ENCODE measurements at places on chromosomes 16 and 17.

GRCh38 chr17:76137351-76138233 lies 3.5 kb downstream of the FOXJ1 start:
- DNase-seq = no peak

DNA sequence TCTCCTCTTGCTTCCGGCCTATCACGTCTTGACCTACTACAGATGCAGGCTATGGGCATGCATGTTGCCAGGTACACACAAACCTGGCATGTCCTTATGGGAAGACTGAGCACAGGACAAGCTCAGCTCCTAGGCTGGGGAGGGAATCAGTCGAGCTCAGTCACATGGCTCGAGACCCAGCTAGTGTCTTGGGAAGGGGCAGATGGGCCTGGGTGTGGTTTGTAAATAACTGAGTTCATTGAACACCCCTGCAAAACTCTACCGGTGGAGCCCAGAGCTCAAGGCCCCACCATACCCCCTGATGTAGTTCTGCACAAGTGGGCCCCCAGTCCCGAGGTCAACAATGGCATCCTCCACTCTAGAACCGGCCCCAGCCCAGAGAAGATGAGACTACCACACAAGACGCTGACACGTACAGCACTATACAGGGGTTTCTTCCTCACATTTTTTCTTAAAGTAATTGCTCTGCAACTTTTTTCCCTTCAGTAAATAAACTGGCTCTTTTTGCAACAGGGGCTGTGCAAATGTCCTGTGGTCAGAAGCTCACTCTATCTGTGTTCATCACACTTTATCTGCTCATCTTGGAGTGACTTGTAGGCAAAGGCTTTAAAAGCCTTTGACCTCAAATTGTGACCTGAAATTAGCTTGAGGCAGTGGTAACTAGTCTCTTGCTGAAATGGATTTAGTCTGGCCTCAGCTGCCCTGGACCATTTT lies 22.9 kb downstream of the ZNHIT3 start:
- DNase-seq = no peak

- DNase-seq = no peak
These were observed 115.7 kb upstream of the IRX3 start for GRCh38 chr16:54402270-54402669.

- no peak for DNase-seq
These were observed 176.4 kb upstream of the GSE1 start for GRCh38 chr16:85436636-85437165.

DNA sequence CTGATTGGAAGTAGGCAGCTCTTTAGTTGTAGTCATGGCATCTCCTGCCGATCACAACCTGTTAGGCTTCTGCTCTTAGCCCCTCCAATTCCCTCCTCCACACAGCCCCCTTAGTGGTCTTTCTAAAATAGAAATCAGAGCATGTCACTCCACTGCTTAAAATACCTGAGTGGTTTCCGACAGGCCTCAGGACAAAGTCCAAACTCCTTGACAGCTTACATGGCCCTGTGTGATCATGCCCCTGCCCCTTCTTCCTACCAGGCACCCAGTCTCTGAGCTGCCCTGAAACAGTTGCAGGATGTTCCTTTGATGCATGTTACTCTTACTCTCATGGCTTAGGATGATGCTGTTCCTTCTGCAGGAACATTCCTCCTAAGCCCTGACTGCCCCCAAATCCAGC lies 147.3 kb downstream of the AATF start:
- DNase-seq = no peak

DNA sequence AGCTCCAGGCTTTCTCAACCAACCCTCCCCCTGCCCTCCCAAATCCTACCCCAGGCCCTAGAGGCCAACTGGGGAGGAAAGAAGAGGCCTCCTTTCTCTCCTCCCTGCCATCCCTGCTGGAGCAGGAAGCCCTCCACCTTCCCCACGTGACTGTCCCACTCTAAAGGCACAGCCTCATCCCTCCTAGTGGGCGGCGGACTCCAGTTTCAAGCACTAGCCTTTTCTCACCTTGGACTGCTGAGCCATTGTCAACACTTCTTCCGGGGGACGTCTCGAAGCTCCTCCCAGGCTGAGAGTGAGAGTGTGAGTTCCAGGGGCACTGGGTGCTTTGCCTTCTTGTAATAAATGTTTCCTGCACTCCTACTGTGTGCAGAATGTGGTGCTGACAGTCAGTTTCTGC lies 21.4 kb upstream of the IRX6 start:
- no peak for DNase-seq

GRCh38 chr17:60293580-60294335 lies 98.2 kb downstream of the USP32 start:
- DNase-seq = no peak

- no peak for DNase-seq
These were observed 49.2 kb upstream of the MYH2 start for GRCh38 chr17:10598621-10599020.

DNA sequence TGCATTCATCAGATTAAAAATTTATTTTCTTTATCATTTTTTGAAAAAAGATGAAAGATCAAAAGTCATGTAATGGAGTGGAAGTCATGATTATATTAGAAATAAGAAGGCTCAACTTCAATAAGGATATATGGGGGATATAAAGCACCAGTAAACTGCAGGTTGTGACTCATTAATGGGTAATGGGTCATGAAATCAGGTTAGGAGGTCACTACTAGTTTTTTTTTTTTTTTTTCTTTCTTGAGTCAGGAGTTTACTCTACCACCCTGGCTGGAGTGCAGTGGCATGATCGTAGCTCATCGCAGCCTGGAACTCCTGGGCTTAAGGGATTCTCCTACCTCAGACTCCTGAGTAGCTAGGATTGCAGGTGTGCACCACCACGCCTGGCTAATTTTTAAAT lies 14.3 kb downstream of the EFCAB13 start:
- no peak for DNase-seq

DNA sequence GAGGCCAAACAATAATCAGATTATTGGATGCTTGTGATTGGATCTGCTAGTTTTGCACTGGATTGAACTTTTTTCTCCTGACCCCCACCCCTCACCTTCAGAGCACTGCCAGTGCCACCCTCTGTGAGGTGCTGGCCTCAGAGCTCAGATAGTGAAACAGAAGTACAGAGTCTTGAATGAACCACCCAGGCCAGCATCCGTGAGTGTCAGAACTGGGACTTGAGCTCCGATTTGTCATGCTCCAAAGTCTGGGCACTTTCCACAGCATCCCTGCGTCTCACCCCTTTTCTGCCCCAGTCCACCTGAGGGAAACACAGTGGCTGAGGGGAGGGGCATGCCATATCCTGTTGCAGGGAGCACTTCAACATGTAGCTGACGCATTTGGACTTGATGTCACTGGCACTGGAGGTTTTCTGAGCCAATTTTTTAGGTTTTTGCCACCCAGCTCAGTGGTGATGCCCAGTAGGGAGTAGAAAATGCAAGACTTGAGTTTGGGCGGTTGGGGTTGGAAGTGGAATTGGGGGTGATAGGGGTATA lies 47.3 kb downstream of the SMPD3 start:
- no peak for DNase-seq

DNA sequence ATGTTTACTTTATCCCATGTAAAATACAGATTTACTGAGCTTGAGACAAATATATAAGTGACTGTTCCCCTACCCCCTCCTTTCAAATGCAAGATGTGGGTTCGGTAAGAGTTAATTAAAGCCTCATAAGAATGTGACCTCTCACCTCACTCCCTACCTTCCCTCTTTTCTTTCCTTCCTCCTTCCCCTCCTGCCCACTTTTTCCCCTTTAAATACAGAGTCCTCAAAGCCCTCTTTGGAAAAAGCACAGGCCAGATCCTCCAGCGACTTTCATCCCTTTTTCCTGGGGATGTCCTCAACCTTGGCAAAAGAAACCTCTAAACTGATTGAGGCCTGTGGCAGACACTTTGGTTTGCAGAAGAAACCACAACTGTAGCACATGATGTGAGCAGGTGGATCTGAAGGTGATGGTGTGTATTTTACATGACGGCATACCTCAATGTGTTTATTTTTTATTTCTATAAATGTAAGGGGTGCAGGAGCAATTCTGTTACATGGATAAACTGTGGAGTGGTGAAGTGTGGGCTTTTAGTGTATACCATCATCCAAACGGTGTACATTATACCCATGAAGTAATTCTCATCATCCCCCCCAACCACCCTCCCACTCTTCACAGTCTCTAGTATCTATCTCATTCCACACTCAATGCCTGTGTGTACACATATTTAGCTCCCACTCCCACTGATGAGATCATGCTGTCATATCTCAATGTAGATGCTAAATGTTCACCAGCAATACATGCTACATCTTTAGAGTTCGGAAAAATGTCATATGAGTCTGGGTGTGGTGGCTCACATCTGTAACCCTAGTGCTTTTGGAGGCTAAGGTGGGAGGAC lies 77.7 kb downstream of the XYLT1 start:
- DNase-seq = no peak

GRCh38 chr16:81181013-81181720 lies 57.3 kb upstream of the BCO1 start:
- peak; percentile 71 for DNase-seq

DNA sequence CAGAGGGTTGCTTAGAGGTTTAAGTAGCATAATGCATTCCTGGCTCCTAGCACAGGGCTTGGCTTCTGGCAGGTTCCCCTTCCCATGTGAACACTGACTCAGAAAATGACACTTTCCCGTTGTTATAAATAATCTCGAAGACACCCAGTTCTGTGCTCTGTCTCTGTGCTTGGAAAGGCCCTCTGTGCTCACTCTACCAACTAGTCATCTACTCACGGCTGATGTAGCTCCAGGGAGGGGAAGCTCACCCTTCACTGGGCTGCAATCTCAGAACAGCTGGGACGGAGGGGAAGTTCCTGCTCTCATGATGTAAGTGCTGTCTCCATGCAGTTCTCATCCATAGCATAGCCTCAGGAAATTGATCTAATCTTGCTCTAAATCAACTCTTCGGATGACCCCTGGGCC lies 230.5 kb upstream of the ASIC2 start:
- no peak for DNase-seq

DNA sequence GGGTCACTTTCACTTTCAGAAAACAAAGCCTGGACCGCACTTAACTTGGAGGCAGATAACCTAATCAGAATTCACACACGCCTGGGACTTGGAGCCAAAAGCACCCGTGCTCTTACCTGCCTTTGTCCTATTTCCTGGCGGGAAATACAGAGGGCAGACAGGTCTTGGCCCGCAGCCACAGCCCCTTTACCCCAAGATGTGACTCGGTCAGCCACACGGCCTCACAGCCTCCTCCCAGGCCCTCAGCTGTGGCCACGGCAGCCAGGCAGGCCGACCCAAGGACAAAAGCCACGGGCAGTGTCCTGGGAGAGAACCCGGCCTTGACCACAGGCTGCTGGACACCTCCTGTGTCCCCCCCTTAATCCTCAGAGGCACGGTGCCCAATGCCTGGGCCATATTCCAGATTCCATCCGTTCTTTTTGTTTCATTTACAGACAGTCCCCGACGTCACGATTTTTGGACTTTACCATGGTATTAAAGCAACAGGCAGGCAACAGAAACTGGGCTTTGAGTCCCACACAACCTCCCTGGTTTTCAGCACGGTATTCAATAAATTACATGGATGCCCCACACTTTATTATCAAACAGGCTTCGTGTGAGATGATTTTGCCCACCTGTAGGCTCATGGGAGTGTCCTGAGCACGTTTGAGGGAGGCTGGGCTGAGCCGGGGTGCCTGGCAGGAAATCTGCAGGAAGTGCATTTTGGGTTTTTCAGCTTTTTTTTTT lies 30.1 kb upstream of the GAA start:
- DNase-seq = no peak

DNA sequence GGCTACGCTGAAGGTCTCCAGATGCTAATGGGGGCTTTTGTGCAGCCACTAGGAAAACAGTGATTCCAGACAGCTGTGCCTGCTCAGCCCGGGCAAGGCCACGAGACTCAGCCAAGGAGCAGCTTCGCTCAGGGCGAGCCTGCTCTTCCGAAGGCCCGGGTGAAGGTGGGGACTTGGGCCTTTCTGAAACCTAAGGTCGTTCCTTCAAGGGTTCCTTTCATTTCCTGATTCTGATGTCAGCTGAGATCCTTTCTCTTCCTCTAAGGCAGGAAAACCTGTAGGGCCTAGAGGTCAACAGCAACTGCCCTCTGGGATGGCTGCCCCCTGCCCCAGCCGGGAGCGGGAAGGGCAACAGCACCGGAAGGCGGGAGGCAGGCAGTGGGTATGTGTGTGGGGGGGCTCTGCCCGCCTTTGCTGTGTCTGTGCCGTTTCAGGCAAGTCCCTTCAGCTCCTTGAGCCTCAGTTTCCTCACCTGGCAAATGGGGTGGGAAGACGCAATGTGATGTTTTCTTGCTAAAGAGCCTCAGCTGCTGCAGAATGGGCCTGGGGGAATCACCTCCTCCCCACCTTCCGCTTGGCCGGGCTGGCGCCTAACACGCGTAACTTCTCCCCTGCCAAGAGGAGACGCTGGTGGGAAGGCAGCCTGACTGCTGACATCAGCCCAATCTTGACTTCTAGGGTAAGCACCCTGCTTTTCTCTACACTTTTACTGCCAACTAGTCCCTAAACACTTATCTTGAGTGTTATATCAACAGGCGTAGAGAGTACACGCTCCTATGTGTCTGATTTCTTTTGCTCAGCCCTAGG lies 32.8 kb downstream of the IRF8 start:
- DNase-seq = no peak
